Stimulated activated CD4-positive, alpha-beta T cell treated with anti-CD3 and anti-CD28 coated beads, Interleukin-1b, Interleukin-23, amount 100 ng/mL, for 4 hours (primary cell): ENCODE measurements at places on chromosomes 6 and 20.
A peak's percentile ranks its signal among the peaks of the same experiment; 100 is the strongest.

DNA sequence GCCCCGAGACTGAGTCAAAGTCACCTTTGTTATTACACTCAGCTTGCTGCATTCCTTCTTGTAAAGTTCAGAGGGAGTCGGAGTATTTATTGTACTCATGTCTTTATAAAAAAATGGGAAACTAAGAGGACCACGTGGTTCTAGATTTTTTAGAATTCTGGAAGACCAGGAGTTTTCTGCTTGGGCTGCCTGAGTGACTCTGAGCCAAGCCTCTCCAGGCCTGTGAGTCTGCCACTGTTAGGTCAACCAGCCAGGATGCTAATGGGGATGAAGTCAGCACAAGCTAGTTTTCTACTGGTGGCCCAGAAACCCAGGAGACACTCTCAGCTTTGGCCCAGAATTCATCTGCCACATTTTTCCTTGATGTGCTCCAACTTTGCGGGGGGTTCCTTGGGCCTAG lies 453.5 kb upstream of the SULF2 start:
- no peak for DNase-seq

GRCh38 chr6:32128751-32129296 lies 778 bp upstream of the ATF6B start:
- no peak for DNase-seq

DNA sequence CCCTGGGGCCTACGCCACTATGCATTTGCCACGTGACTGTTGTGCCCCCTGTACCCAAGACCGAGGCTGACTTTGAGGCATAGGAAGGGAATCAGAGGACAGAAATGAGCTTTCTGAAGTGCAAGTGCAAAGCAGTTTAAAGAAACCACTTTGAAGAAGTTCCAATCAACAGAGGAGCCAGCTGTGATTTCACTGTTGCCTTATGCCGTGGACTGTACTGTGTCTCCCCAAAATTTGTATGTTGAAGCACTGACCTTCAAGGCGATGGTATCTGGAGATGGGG lies 111.1 kb downstream of the JPH2 start:
- no peak for DNase-seq

DNA sequence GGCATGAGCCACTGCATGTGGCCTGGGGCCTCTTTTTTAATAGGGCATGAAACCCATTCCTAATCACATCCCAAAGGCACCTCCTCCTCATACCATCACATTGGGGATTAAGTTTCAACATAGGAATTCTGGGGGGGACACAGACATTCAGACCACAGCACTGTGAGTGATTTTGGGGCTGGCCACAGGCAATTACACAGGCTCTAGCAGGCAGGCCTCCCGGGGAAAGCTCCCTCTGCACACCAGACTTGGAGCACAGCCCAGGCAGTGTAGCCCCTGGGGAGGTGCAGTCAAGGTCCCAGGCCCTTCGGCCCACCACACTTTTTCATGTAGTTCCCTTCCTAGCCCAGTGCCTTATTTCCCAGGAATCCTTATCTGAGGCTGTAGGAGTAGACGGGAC lies 5.5 kb downstream of the SFT2D1 start:
- no peak for DNase-seq

GRCh38 chr20:63097336-63097831 lies 90.6 kb upstream of the BHLHE23 start:
- DNase-seq: no peak

DNA sequence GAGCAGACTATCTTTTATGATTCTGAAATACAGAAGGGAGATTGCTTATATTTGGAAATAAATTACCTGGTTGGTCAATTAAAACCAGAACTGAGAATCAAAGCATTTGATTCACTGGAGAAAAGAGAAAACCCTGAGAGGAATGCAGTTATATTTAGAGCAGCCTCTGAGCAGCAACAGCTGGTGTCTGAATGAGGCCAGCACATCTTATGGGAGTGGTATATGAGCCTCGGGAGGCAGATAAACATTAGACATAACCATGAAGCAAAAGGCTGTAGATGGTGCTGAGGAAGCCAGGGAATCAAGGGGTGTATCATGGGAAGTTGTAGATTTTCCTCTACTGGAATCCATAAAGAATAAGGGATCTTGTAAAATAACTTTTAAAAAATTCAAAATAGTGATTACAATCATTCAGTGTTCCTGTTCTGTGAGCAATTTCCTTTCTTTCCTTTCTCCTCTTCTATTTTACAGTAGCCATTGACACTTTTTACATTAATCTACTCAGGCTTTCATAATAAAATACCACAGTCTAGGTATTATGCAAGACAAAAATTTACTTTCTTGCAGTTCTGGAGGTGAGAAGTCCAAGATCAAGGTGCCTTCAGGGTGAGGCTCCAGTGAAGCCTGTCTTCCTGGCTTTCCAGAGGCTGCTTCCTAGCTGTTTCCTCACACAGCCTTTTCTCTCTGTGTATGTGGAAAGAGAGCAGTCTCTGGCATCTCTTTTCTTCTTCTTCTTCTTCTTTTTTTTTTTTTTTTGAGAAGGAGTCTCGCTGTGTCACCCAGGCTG lies 32.8 kb upstream of the ENPP5 start:
- no peak for DNase-seq

- no peak for DNase-seq
These were observed 38.9 kb downstream of the MRAP2 start for GRCh38 chr6:84072442-84072997.

DNA sequence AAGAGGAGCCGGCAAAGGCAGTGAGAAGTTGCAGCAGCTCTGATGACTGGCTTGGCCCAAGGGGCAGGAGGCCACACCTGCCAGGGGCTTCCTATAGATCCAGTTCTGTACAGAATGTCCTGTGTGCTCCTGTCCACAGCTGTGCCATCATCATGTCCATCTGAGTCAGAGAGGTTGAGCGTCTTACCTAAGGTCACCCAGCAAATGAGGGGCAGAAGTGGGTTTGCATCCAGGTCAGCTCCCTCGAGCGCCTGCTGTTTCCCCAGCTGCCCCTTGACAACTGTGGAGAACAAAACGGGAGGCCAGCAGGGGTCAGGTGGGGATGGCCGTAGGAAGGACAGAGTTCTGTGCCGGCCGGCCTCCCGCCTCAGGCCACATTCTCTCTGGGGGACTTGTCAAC lies 47.6 kb downstream of the DLGAP4 start:
- DNase-seq: no peak

GRCh38 chr20:47274401-47275108 lies 81.9 kb downstream of the ZMYND8 start:
- DNase-seq: peak; percentile 29

DNA sequence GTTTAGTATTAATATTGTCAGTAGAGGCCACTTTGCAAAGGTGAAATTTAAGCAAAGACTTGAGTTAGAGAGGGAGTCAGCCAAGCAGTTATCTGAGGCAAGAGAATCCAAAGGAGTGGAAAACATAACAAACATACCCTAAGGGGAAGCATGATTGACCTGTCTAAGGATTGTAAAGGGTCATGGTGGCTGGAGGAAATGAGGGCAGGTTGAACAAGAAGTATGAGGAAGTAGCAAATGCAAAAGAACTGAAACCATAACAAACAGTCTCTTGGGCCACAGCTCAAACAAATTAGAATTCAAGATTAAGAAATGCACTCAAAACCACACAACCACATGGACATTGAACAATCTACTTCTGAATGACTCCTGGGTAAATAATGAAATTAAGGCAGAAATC lies 103.2 kb downstream of the FBXO5 start:
- no peak for DNase-seq

DNA sequence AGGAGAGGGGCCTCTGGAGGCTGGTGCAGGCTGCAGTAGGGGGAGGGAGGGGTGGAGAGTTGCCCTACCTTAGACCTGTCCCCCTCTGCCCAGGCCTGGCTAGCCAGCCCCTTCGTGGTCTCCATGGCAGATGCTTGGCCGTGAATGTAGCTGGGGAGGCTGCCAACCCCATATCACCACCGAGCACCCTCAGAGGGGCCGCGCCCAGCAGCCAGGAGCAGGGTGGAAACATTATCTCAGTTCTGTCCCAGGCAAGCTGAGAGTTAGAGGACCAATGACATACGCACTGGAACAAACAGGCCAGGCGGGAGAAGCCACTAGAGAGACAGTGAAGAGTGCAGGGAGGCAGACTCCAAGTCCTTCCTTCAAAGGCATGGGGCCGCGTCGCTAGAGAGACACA lies 66.5 kb downstream of the LRFN2 start:
- DNase-seq: no peak
